ENCODE measurements at places on chromosomes 7 and 10. TPM values are rescaled to one million over a fixed set of nuclear protein-coding genes. Genes with fewer than 3 reads are reported as not detected.

GRCh38 chr7:152406491-152406890, 29.3 kb downstream of the KMT2C start:
- no peak for ATAC-seq

- peak; percentile 84 for ATAC-seq
Measured at GRCh38 chr7:33932832-33933468, 27.6 kb downstream of the BMPER start.

ERVW-1 gene
- not detected for total RNA-seq

- ATAC-seq: no peak
Measured at GRCh38 chr10:58588673-58589265, 76.1 kb downstream of the BICC1 start.

SPAM1 gene
- not detected for total RNA-seq

GRCh38 chr10:86330778-86331763, 35.5 kb downstream of the GRID1 start:
- ATAC-seq: no peak

RTKN2 gene
- total RNA-seq: not detected

DYDC2 gene
- total RNA-seq: not detected

- ATAC-seq: no peak
Measured at GRCh38 chr7:156158213-156158612, 345.9 kb upstream of the SHH start.

- ATAC-seq: no peak
Measured at GRCh38 chr10:86303626-86304025, 63.0 kb downstream of the GRID1 start.

RPP30 gene
- total RNA-seq: 25.0 TPM

- no peak for ATAC-seq
Measured at GRCh38 chr10:14859775-14860174, 18.9 kb upstream of the SUV39H2 start.

DNA sequence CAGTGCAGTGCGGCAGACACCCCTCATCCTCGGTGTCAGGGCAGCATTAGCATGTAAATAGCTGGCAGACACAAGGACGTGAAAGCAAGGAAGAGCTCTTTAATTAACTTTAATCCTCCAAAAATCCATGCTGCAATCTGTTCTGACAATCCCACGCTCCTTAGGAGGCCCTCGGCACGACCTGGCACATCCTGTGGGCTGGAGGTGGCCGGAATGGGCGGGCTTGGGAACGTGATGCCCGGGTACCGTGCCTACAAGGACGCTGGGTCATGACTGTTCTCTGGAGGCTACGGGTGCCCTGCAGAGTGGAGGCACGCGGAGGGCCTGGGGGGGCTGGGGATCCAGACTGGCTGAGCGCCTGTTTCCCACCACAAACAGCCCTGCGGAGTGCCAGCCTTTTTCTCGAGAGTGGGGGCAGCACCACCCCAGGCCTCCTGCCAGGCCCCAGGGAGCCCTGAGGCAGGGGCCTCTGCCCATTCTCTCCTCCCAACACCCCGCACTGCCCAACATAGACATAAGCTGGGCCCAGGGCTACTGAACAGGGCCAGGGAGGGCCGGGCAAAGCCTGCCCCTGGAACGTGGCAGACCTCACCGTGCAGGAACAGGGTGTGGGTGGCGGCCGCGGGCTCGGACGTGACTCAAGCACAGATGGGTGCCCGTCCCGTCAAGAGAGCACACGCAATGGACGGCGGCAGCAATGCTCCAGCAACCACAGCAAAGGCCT, 189.3 kb downstream of the MAD1L1 start:
- no peak for ATAC-seq

- ATAC-seq: no peak
Measured at GRCh38 chr7:127057918-127058317, 194.8 kb downstream of the GRM8 start.

FZD8 gene
- total RNA-seq: 8.1 TPM

LIPK gene
- total RNA-seq: not detected

DNA sequence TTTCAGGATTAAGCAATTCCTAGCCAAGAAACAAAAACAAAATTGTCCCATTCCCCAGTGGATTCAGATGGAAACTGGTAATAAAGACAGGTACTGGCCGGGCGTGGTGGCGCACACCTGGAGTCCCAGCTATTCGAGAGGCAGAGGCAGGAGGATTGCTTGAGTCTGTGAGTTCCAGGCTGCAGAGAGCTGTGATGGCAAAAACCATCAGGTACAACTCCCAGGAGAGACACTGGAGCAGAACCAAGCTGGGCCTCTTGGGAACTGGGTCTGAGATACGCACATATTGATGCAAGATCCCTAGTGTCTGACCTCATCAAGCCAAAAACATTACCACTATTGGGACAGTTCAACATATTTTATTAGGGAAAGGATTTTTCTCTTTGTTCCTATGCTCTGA, 84.0 kb upstream of the ANLN start:
- ATAC-seq: no peak

DNA sequence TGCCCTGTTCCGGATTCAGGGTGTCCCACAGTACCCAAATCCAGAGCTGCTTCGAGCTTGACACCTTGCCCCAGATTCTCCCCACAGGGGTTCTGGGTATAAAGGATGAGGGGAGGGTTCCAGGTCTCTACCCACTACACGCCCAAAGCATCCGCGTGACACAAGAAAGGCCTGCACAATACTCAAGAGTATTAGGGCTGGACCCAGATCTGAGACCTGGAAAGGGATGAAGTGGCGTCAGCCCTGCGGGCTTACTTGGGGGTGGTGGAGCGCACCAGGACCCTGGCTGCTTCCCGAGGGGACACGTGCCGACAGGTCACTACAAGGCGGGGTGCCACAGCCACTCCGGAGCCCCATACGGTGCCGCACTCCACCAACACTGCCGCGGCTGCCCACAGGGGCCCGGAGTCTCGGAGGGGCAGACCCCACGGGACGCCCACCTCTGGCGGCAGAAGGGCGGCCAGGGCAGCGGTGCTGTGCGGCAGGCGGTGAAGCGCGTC, 1.3 kb downstream of the TYSND1 start:
- peak; percentile 1 for ATAC-seq

PRF1 gene
- total RNA-seq: 0.96 TPM

- no peak for ATAC-seq
Measured at GRCh38 chr7:101200504-101200861, 353 bp downstream of the MOGAT3 start.

GRCh38 chr7:25084821-25085220, 40.2 kb downstream of the CYCS start:
- ATAC-seq: no peak

- ATAC-seq: peak; percentile 87
Measured at GRCh38 chr10:113000876-113001598, 51.0 kb downstream of the TCF7L2 start.

DNA sequence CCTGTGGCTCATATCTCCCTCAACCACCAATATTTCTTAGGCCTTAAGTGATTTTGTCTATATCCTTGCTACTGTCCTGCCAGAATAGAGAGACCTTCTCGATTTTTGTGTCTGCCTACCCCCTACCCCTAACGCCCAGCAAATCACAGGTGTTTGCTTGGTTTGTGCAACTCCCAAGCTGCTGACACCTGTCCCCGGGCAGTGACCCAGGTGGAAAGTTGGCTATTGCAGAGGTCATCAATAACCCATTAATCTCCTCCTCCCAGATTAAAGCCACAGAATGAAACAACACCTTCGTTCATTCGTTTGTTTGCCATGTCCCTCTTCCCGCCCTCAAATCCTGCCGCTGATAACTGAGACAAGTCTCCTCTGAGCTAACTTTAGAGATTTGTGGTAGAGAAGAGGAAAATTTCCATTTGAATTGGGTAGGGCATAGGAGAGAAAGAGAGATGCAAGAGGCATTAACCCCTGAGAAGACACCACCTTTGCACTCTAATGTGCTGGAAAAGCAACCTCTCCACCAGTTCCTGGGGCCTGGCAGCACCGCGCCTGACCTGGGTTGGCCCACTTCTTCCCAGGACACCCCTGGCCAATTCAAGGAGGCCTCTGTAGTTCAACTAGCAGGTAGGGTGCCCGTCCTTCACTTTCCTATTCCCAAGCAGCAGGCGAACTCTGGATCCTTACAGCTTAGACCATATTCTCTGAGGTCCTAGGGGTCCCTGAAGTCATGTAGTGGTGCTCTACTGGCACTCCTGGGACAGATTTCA, 3.0 kb downstream of the NEUROG3 start:
- ATAC-seq: no peak

DNA sequence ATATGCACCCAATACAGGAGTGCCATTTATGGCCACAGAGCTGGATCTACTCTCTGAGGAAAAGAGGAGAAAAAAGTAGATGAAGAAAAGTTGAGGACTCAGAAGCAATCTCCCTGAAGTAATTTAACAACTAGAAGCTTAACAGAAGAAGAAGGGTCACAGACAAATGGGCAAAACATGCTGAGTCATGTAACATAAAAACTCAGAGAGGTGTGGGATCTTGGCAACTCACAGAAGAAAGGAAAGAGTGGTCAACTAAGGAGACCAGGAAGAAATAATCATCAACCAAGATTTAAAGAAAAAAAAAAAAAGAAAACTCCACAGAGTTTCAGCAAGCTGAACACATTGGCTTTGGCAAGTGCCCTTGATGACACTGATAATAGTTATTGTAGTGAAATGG, 51.8 kb upstream of the BET1 start:
- ATAC-seq: no peak

- no peak for ATAC-seq
Measured at GRCh38 chr10:110704906-110705476, 60.9 kb downstream of the RBM20 start.

GRCh38 chr7:39509912-39510311, 56.3 kb upstream of the YAE1 start:
- ATAC-seq: no peak

DNA sequence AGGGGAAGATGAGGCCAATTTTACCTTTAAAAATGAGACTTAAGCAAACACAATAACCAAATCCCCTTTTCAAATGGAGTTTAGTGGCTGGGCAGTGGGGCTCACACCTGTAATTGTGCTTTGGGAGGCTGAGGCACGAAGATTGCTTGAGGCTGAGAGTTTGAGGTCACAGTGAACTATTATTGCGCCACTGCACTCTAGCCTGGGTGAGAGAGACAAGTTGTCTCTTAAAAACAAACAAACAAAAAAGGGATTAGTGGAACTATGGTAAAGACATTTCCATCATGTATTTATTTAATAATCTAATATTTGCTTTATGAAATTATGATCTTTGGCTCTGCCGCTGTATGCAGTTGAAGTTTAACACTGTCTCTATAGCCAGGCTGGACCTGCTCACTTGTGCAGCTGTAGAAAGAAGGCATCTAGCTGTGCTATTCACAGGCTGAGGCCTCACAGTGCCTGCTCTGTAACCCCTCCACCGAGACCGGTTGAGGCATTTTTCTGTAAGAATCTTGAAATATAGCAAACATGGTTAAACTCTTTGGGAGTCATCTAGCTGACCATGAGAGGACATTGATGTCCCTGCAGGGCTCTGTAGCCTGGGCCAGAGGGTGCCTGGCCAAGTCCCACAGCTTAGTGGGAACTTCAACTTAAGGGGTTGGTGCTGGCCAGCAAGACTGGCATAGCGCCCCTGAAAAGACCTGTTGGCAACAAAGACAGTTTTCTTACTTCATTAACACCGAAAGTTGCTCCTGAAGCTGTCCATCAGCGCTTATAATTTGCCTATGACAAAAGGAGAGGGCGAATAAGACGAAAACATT, 131.8 kb downstream of the BMPER start:
- no peak for ATAC-seq

- no peak for ATAC-seq
Measured at GRCh38 chr7:54069843-54070242, 472.3 kb upstream of the VSTM2A start.

DNA sequence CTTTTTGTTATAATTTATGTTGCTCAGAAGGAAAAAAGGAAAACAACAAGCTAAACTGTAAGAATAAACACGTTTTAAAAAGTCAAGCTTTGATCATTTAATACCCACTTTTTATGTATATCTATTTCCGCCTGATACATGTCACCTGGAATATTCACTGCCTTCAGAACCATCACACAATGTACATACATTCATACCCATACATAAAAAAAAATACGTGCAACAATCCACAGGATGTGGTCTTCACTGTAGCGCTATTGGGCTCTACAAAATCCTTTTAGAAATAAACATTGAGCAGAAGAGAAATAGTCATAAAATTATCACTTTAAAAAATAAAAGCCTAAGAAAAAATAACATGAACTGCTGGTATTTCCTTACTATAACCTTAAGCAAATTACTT, 1078.9 kb upstream of the LRRTM3 start:
- ATAC-seq: no peak

DNA sequence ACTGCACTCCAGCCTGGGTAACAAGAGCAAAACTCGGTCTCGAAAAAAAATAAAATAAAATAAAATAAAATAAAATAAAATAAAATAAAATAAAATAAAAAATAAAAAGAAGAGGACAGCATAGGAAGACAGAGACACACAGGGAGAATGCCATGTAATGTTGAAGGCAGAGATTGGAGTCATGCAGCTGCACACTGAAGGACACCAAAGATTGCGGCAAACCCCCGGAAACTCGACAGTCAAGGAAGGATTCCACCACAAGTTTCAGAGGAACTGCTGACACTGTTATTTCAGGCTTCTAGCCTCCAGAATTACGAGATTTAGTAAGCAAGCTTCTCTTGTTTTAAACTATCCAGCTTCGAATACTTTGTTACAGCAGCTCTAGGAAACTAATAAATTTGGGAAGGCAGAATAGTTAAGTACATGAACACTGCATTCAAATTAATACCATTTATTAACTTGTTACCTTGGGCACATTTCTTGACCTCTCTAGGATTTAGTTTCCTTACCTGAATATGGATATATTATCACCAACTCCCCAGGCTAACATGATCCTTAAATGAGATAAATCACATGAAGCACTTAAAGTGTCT, 9.5 kb downstream of the CPED1 start:
- no peak for ATAC-seq

GRCh38 chr10:118209215-118209614, 132.9 kb downstream of the FAM204A start:
- no peak for ATAC-seq

PDE1C gene
- 17.2 TPM for total RNA-seq

- no peak for ATAC-seq
Measured at GRCh38 chr7:29945259-29945809, 44.3 kb downstream of the SCRN1 start.

DNA sequence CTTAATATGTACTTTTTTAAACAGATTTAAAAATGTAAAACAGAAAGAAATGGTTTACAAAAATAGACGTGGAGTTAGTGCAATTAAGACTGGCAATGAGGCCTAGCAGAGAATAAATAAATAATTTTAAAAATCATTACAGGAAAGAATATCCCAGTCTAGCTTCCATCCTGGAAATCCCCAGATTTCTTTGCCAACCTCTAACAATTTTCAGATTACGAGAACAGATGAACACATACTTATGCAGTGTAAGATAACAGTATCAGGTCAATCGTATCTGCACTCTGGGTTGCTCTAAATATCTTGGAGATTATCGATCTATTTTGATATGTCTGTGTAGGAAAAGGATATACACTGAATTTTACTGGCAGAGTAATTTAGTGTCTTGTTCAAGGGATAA, 210.5 kb downstream of the SEMA3A start:
- no peak for ATAC-seq

DNA sequence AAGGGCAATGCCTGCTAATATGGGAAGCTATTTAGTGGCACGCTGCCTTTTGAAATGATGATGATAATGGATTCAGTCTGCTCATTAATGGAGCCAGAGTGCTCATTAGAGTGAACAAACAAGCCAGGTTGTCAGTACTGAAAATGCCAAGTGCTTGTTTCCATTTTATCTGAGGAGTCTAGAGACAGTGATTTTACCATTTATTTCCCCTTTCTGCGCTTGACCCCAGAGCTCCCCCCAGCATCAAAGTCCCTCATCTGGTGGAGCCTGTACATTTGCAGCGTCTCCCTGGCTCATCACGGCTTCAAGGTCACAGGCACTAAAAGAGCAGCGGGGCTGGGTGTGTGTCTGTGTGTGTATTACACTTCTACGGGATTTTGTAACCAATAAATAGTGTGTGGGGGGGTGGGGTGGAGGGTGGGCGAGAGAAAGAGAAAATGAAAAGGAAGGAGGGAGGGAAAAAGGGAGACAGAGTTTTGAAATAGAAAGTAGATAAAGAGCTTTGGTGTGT, 553.8 kb downstream of the TFEC start:
- no peak for ATAC-seq
